Stimulated activated CD4-positive, alpha-beta T cell treated with anti-CD3 and anti-CD28 coated beads, Interleukin-12 subunit alpha, Interleukin-12 subunit beta, amount 100 ng/mL, for 24 hours (primary cell): ENCODE measurements at places on chromosomes 12 and 14.

DNA sequence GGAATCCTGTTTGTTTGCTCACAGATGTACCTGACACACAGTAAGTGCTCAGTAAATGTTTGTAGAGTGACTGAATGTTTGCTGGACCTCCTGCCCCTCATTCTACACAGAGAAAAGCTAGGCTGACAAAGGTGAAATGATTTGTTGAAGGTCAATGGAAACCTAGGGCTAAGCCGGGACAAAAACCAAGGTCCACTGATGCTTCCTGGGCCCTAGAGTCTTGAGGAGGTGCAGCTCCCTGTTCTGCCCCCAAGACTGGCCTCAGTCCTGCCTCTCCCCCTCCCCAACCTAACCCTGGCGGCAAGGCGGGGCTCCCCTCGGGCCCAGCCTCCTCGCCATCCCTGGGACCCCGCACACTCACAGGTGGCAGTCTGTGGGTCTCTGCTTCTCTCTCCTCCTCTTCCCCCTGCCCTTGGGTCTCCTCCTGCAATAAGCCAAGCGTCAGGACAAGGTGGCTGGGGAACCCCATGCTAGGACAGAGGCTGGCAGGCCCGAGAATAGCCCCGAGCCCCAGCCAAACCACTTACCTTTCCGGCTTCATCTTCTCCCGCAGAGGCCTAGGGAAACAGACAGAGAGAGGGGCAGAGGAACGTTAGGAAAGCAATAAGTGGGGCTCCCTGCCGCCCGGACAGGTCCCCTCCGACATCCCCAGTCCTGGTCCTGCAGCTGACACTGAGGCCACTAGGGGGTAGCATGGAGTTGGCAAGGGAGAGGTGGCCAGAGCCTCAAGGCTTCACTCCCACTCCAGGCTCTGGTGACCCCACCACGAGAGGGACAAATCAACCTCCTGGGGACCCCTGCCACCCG lies 9.3 kb downstream of the PGF start:
- DNase-seq: peak; percentile 78

GRCh38 chr12:64218597-64218996 lies 3.5 kb downstream of the KICS2 start:
- no peak for DNase-seq

GRCh38 chr14:22656226-22656625 lies 12.1 kb upstream of the OR6J1 start:
- DNase-seq: no peak

DNA sequence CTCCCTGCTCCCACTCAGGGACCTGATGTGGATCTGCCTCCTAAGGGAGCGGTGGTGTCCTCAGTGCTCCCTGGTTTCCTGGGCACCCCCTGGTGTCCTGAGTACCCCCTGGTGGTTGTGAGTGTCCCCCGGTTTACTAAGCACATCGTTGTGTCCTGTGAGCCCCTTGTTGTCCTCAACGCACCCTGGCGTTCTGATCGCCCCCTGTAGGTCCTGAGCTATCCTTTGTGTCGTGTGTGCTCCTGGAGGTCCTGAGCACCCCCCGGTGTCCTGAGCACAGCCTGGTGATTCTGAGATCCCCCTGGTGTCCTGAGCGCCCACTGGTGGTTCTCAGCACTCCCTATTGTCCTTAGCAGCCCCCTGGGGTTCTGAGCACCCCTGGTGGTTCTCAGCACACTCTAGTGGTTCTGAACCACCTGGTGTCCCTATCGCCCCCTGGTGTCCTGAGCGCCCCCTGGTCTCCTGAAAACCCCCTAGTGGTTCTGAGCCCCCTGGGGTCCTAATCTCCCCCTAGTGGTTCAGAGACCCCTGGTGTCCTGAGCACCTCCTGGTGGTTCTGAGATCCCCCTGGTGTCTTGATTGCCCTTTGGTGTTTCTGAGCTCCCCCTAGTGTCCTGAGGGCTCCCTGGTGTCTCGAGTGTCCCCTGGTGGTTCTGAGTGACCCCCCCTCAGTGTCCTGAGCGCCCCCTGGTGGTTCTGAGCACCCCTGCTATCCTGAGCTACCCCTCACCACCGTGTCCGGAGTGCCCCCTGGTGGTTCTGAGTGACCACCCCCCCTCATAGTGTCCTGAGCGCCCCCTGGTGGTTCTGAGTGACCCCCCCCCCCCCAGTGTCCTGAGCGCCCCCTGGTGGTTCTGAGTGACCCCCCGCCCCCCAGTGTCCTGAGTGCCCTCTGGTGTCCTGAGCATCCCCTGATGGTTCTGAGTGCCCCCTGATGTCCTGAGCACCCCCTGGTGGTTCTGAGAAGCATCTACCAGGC lies 615.1 kb downstream of the TMEM121 start:
- no peak for DNase-seq

- DNase-seq: no peak
Observed at GRCh38 chr12:64173456-64173855, 48.6 kb downstream of the KICS2 start.

GRCh38 chr14:100108042-100108825 lies 43.0 kb downstream of the EVL start:
- peak; percentile 90 for DNase-seq

GRCh38 chr14:73452341-73453186 lies 5.8 kb downstream of the NUMB start:
- no peak for DNase-seq

DNA sequence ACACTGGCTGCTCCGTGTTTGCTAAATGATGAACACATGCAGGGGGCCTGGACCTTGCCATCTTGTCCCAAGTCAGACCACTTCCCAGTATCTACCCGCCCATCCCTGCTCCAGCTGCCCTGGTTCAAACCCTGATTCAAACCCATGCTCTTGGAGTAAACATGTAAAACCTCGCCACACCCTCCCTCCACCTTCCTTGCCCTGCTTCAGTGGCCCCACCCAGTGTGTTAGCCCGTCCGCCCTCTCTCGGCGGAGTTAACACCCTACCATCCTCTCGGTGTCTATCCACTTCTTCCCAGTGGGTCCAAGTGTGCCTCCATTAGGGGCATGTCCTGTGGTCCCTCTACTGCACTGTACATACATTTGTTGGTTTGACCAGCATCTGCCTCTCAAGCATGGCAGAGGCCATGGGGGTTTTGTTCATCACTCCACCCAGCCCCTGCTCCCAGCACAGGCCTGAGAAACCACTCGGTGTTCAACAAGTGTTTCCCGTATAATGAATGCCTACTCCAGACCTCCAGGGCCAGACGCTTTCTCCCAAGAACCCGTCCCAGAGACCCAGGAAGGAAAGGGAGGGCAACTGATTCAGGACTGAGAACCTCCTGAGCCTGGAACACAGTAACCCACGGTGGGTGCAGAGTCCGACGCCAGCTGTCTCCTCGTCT lies 37.1 kb downstream of the P2RX4 start:
- DNase-seq: no peak

DNA sequence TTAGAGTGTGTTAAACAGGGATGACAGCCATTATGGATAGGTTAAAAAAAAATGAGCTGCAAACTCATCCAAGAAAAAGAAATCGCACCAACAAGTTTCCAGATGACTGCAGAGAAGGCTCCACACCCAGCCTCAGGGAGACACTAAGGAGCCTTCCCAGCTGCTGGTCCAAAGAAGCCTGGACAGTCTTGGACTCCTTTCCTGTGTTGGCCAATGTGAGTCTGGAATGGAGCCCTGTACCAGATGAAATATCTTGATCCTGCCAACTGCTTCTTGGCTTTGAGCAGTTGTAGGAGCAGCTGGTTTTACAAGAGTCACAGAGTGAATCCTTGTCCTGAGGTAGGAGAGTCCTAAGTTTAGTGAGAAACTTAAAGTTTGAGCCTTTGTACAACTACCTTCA lies 44.5 kb downstream of the SLC38A1 start:
- no peak for DNase-seq

- DNase-seq: no peak
Observed at GRCh38 chr12:19036673-19037357, 92.7 kb upstream of the PLEKHA5 start.

- DNase-seq: no peak
Observed at GRCh38 chr12:123232472-123232806, 502 bp downstream of the MPHOSPH9 start.

GRCh38 chr12:16520328-16520727 lies 85.6 kb downstream of the LMO3 start:
- no peak for DNase-seq

DNA sequence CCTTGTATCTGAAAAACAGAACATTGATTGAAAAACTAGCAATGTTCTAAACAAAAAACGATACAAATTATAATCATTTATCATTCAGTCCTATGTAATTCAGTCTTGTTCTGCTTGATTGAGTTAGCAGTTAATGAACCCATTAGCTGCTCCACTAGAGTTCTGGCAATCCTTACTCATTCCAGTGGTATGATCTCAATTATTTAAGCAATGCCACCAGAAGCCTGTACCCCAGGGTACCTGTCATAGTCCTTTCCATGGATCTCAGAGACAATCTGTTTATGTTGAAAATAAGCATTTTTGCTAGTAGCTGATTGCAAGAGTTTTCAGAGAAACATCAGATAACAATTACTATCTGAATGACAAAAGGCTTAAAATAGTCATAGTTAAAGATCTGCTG lies 115.9 kb downstream of the UNC79 start:
- no peak for DNase-seq

DNA sequence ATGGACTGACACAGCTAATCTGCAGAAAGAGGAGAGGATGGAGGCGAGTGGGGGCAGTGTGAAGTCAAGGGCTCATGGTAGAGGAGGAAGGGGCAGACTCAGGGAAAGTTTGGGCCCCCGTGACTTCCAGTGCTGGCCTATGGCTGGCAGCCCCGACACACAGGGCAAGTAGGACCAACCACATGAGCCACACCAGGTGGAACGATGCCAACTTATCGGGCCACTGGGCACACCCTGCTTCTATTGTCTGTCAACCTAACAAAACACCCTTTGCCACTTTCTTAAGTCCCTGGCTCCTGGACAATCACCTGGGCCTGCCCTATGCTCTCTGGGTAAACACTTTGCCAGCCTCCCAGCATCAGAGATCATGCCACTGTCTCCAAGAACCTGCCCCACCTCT lies 65.2 kb upstream of the PSMC1 start:
- DNase-seq: no peak

- no peak for DNase-seq
Observed at GRCh38 chr12:88952562-88952942, 372.3 kb upstream of the KITLG start.

DNA sequence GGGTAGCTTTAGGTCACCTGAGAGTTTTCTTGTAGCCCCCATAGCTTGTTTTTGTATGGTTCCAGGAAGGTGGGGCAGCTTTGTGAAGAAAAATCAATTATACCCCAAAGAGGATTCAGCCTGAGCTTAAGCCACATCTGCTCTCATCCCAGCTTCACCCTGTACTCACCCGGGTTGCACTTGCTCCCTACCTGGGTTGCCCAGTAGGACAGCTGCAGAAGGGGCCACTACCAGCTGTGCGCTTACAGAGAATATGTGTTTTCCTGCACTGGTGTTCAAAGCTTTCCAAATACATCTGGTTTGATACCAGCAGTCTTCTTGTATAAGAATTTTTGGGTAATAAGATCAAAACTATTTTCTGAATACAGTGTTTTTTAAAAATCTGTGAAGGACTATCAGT lies 3.0 kb upstream of the SLC38A1 start:
- no peak for DNase-seq
